ENCODE measurements at places on chromosomes 3 and 15. TPM values are rescaled to one million over a fixed set of nuclear protein-coding genes. Genes with fewer than 3 reads are reported as not detected.

Gene GPR156
- total RNA-seq, result not detected

GRCh38 chr3:196639483-196640296 is at the start of gene NRROS:
TSS of gene NRROS (plus strand) at chr3:196639694. CDS start at chr3:196654540, 14,846 bp downstream.
- DNase-seq, result peak; percentile 52

Gene LEKR1
- 2.1 TPM for total RNA-seq

- no peak for DNase-seq
These were observed 11.2 kb downstream of the CDCP1 start for GRCh38 chr3:45134758-45135521.

Gene GNAT1
- not detected for total RNA-seq

DNA sequence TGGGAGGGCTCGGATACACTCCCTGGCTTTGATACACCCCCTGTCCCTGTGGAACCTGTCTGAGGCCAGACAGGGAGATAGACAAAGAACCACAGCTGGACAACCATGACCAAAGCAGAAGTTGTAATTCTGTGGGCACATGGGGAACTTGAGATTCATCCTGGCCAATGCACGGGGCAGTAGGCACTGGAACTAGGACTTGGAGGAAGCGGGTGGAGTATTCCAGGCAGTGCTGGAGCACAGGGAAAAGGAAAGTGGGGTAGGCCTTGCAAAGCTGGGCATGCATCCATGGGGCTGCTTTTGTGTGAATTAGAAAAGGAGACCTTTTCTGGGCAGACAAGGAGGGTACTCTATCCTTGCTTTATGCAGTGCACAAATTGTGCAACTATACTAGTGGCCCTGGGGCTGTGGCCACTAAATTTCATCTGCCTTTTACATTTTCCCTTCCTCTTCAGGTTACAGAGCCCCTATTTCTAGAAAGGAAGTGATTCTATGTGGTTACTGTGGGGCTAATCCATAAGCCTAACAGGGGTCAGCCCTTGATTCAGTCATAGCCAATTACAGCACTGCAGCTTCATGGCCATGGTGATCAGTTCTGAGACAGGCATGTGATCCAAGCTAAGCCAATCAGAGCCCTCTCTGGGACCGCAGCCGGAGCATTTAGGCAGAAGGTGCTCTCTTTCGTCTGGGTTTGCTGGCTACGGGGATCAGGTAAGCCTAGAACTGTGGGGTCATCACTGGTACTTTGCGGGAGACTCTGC is 21.0 kb downstream of the CRABP1 start:
- no peak for DNase-seq

DNA sequence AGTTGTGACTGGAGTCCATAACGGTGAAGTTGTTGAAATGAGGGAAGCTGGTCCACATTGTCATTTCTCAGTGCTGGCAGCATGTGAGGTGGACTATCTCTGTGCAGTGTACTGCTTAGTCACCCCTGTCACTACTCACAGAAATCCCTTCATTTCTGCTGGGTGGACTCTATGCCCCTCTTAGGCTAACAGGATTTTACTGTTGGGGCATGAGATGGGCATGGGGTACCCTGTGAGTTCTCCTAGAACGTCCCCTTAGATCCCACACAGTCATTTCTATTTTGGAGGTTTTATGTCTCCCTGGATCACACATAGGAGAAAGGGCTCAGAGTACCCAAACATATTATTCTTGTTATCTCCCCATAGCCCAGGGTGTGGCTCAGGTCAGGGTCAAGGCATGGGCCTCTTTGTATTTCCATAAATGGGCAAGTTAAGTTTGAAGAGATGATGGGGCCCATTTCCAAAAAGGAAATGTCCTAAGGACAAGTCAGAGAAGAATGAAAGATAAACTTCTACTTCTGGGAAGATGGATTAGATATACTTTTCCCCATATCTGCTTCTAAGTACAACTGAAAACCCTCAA is 15.2 kb downstream of the P2RY1 start:
- DNase-seq, result no peak

Gene PTX3
- 0.22 TPM for total RNA-seq

- no peak for DNase-seq
These were observed 55.9 kb upstream of the MEF2A start for GRCh38 chr15:99509686-99510461.

DNA sequence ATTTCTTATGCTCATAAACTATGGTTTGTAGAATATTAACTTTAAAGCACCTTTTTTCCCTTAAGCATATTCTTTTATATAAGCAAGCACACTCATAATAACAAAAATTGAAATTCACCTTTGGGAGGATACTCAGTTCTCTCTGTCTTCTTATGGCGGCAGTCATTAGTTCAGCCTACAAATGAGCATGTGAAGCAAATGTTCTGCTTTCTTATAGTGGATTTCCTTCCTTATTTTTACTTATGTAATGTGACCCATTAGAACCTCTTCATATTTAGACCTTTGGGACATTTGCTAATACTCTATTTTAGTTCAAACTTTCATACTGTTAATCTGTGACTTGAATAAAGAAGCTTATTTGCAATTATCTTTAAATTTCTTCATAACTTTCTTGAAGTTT is at the start of gene P2RY13:
P2RY13 (minus strand) TSS at position 187 of the 400 bp plus-strand sequence; CDS start at position 166, 21 bp downstream.
- no peak for DNase-seq

All from CD4-positive, alpha-beta memory T cell (primary cell).